GM19239 (cell line): ENCODE measurements at places on chromosomes 2 and 18.

DNA sequence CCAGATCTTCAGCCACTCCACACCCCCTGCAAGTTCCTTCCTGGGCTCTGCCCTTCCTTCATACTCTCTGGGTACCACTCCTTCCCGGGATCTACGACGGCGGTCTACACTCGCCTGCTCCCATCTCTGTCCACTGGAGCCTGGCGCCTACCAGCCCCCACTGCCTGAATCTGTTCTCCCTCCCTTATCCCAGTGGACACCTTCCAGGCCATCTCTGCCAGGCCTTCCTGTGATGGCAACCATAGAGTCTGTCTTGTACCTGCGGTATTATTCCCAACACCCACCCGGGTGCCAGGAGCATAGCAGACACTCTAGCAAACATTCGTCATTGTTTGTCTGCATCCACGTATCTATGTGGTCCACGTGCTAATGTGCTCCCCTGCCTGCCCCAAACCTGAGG is 140.9 kb downstream of the ZFP36L2 start:
- no peak for DNase-seq

DNA sequence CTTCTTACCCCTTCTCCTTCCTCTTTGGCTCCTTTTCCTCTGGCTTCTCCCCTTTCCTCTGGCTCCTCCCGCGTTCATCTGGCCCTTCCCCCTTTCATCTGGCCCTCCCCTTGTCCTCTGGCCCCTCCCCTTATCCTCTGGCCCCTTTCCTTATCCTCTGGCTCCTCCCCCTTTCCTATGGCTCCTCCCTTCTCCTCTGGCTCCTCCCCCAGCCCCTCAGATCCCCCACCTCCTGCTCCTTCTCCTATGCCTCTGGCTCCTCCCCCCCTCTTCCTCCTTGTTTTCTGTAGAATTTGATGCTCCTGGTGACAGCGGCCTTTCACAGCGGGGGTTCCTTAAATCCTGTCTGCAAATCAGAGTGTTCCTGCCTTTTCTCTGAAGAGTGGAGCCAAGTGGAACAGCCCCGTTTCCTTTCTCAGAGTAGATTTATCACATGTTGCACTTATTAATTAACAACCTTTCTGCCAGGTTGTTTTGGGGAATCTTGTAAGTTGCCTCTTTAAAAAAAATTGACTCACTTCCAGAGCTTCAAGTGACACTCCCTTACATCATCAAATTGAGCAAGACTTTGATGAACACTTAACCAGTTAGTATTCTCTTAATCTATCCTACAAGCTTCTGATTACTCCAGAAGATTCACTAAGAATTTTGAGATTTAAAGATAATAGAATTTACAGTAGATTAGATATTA is 27.9 kb downstream of the FABP1 start:
- DNase-seq: no peak

DNA sequence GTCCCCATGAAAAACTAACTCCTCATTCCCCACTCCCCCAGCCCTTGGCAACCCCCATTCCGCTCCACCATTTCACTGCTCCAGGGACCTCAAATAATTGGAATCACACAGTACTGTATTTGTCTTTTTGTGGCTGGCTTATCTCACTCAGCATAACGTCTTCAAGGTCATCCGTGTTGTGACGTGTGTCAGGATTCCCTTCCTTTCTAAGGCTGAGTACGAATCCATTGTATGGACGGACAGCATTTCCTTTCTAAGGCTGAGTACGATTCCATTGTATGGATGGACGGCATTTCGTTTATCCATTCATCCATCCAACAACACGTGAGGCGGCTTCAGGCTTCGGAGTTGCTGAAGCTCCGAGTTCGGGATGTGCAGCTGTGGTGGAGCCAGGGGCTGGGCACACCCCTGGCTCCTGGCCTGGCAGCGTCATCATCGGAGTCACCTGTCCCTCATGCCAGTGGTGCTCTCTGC is 1.2 kb upstream of the ASB1 start:
- no peak for DNase-seq

DNA sequence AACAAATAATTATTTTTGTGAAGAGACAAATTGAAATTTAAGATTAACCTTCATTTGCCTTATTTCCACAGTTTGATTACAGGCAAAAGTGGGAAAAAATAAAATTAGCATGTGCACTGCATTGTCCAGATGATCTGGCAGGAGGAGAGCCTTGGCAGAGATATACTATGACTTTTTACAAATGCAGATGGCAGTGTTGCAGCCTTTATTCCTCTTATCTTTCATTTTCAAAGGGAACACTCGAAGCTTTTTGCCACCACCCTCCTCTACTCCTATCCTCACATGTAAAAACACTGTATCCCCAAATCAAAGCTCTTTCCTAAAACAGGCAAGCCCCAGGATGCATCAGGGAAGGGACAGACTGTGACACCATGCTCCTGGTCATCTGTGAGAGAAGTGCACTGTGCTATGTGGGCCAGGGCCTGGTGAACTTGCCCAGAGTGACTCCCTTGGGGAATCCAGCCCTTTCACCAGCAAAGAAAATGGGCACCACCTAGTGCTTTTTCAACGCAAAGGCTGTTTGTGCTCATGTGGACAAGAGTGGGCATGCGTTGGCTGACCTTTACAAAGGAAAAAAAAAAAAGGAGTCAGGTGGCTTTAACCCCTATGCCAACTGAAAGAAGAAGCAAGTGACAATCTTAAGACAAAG is 74.7 kb upstream of the ETAA1 start:
- DNase-seq: no peak

GRCh38 chr18:79365701-79366100 is 30.0 kb upstream of the NFATC1 start:
- no peak for DNase-seq

DNA sequence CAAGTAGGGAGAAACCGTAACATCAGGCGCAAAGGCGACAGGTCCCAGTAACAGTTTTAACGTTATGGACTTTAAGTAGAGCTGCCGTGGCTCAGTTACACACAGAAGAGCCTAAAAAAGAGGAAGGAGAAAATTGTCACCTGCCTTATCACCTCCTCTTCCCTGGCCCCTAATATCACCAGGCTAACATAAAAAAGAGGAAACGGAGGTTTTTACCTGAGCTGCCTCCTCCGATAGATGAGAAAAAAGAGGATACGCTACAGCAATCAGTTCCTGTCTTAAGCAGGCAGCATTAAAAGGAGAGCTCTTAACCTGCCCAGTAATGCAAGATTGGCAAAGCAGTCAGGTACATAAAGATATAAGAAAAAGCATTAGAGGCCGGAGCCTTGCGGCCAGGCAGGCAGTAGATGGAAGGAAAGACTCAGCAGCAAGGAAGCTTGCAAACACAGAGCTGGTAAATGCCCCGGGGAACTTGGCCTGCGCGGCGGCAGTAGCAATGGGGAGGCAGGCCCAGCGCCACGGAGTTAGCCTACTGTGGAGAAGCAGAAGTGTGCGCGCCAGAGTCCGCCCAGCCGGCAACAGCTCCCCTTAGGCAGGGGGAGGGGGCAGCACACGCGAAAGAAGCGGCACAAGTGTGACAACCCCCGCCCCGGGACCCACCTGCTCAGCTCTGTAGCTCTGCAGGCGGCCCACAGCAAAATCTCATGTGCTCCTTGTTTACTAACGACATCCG is 116.3 kb upstream of the SCN7A start:
- no peak for DNase-seq

GRCh38 chr2:173370198-173370597 is 15.5 kb downstream of the CDCA7 start:
- no peak for DNase-seq

DNA sequence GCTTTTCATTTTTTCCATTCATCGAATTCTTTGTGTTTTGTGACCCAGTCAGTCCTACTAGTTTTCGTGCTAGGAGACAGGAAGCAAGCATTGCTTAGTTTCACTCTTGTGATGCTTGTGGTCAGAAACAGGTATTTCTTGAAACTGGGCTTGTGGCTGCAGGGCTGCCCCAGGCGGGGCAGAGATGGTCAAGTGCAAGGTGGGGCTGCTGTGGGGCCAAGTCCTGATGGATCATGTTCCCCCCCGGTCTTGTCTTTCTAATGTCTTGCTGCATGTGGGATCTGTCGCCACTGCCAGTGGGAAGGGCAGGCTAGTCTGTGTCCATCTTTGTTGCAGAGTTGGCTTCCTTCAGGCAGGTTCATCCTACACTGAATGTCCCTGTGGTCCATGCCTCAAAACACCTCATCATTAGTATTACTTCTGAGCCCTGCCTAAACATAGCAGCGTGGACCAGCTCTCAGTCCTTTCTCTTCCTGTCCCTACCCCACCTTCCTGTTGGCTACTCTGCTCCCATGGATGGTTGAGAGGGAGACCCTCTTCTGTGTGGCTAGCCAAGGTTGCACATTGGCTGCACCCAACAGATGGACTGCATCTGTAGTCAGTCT is 38.7 kb downstream of the INPP4A start:
- DNase-seq: no peak

DNA sequence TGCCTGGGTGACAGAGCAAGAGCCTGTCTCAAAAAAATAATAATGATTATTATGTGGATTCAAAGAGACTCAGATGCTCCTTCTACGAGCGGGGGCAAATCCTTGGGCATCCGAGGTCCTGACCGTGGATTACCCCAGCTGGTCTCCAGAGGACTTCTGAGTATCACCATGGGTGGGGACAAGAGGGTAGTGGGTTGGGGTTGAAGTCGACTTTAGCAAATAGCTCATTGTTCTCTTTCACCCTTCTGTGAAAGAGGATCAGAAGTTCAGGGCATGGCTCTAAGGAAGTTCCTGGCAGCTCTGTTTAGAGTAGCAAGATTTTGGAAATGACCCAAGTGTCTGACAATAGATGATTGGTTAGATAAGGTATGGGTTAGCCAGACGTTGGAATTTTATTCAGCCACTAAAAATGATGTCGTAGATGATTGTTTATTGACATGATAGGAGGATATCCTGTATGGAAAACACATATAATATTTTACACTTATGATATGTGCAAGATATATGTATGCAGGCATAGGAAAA is 59.0 kb upstream of the SPRED2 start:
- DNase-seq: no peak

DNA sequence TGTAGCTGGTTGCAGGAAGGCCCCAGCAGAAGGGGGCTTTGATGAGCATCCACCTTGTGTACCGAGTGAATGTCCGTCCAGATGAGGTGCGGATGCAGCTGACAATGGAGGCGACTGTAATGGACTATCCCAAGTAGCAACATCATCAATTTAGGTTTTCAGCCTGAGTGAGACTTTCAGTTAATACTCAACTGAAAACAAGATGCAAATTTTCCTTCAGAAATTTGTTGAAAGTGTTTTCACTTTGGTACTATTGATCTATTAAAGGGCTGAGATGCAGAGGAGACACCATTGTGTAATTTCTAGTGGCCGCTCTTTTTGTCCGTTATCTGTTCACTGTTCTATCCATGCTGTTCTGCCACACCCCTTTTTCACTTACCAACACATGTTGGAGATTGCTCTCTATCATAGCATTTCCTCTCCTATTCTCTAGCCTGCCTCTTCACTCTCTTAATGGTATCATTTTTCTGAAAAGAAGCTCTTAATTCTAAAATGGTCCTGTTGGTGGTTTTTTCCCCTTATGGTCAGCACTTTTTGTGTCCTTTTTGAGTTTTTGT is 12.0 kb upstream of the CASP8 start:
- DNase-seq: no peak

GRCh38 chr2:219438453-219438852 is 3.8 kb downstream of the SPEG start:
- DNase-seq: no peak
